ENCODE measurements at places on chromosomes 2 and 18. TPM values are rescaled to one million over a fixed set of nuclear protein-coding genes. Genes with fewer than 3 reads are reported as not detected.
A peak's percentile ranks its signal among the peaks of the same experiment; 100 is the strongest.

GRCh38 chr18:49884959-49885358 lies 71.6 kb upstream of the ACAA2 start:
- no peak for DNase-seq

DNA sequence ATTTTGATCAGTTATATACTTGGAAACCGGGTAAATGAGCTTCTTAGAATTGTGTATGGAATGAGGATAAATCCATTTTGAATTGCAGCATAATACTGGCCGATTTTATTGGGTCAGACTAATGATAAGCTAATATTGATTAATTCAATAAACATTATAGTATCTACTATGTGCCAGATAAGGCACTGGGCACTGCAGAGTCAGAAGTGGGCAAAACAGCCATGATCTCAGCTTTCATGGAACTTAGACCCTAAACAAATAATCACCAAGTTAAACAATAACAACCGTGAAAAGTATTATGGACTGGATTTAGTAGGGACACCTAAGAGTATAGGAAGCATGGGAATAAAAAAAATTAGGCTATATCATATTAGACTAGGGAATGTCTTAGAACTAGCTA lies 297.0 kb upstream of the PKDCC start:
- no peak for DNase-seq

GRCh38 chr2:238042849-238043584 lies 17.8 kb upstream of the SCLY start:
- no peak for DNase-seq

DNA sequence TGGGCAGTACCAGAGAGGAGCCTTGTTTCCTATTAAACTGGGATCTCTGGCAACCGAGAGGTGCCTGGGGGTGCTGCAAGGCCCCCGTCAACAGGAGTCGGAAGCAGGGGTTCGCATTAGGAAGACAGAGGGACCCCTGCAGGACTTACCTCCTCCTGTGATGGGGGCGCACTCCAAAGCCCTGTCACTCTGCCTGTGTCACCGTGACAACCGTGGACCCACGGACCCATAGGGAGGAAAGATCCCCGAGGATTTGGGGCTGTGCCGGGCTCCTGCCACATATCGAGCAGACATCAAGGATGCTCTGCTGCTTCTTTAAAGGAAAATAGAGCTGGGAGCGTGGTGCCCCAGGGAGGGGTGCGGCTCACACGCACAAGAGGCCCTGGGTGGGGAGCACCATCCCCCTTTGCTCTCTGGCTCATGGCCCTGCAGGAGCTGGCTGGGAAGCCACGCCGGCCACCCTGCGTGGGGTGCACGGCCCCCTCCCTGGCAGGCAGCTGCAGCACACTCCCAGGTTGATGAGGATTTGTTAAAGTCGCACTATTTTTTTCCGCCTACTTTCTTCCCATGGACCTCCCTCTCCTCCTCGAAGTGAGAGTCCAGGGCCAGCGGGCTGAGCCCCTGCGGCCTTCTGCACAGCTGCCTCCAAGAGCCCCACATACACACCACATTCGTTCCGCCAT lies 167.5 kb downstream of the TWIST2 start:
- DNase-seq: peak; percentile 30

GRCh38 chr18:46755315-46756024 lies 1.4 kb downstream of the ST8SIA5 start:
- no peak for DNase-seq

TDRD15 gene
- not detected for total RNA-seq

DNA sequence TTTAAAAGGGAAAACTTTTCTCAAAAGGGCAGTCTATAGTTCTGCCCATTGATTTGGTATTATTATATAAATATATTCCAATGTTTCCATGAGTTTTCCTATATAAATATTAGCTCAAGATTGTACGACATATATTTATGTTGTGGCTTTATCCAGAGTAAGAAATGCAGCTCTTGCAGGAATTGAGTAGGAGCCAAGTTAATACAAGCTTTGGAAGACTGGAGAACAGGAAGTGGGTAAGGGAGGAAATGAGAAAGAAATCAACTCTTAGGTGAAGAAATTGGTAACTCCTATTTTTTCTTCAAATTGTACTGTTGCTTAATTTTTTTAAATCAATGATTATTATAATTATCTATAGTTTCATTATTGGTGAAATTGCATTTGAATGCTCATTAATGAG lies 105.4 kb upstream of the FAM117B start:
- no peak for DNase-seq

DNA sequence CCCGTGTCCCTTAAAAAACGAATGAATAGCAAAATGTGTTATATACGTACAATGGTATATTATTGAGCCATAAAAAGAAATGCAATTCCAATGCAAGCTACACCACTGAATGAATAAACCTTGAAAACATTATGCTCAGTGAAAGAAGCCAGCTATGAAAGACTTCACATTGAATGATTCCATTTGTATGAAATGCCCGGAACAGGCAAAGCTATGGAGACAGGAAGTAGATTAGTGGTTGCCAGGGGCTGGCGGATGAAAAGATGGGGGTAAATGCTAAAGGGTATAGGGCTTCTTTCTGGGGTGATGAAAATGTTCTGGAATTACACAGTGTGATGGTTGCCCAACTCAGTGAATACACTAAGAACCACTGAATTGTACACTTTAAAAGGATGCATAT lies 113.3 kb downstream of the NOL10 start:
- DNase-seq: no peak

- DNase-seq: no peak
These were observed 72.1 kb downstream of the KLHL29 start for GRCh38 chr2:23456881-23457760.

DNA sequence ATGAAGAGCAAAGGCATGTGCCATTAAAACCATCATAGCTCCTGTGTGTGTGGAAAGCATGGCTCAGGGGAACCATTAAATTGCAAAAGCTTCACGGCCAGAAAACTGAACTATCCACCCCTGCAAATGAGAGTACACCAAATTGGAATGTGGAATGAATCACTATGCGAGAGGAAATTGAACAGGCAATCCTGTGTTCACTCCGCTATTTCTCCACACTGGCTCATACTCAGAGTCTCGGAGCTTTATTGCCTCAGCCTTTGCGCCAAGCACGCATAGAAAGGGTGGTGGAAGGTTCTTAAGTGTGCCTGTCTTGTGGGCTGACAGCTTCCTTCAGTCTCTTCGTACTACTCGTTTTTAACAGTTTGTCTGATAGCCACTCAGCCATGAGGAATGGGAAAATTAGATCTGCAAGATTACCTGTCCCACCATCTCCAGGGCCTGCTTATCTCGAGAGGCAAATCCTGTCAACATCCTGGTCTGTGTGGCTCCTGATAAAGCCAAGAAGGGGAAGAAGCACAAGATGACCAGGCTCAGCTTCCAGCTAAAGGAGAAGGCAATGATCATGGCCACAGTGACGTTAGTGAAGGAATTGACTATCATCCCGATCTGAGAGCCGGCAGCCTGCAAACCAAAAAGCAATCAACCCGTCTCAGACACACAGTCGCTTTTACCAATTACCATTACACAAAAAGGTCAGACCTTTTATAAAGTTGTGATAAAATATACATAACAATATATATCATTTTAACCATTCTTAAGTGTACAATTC lies 34.9 kb downstream of the G6PC2 start:
- no peak for DNase-seq

GRCh38 chr18:9855681-9856080 lies 30.1 kb upstream of the TXNDC2 start:
- DNase-seq: no peak

DNA sequence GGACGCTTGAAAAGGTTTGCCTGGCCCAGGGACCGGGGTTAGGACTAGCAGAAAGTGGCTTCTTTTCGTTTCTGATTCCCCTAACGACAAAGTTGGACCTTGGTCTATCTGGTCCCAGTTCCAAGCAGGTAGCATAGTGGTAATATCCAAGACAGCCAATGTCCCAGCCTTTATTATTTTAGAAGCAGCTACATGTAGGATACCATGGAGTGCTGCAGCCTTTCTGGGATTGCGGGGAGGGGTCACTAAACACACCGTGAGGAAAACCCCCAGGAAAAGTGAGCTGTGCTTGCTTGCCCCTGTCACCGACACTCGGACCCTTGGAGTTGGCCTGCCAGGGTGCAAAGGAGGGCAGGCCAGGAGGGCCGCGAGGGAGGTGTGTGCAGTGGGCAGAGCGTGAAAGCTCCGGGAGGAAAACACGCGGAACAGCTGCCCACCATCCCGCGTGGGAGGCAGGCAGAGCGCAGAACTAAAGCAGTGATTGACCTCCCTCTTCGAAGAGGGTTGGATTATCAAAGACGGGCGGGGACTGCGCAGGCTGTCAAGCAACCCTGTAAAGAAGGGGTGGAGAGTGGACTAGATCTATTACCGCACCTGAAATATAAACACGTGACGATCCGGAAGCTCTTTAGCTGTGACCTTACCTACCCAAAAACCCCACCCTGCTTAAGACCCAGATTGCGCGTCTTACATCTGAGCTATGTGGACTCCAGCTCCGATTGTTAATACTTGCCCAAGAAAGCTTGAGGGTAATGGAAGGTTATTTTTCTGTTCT lies 624 bp upstream of the MAP4K3 start:
- peak; percentile 80 for DNase-seq

DNA sequence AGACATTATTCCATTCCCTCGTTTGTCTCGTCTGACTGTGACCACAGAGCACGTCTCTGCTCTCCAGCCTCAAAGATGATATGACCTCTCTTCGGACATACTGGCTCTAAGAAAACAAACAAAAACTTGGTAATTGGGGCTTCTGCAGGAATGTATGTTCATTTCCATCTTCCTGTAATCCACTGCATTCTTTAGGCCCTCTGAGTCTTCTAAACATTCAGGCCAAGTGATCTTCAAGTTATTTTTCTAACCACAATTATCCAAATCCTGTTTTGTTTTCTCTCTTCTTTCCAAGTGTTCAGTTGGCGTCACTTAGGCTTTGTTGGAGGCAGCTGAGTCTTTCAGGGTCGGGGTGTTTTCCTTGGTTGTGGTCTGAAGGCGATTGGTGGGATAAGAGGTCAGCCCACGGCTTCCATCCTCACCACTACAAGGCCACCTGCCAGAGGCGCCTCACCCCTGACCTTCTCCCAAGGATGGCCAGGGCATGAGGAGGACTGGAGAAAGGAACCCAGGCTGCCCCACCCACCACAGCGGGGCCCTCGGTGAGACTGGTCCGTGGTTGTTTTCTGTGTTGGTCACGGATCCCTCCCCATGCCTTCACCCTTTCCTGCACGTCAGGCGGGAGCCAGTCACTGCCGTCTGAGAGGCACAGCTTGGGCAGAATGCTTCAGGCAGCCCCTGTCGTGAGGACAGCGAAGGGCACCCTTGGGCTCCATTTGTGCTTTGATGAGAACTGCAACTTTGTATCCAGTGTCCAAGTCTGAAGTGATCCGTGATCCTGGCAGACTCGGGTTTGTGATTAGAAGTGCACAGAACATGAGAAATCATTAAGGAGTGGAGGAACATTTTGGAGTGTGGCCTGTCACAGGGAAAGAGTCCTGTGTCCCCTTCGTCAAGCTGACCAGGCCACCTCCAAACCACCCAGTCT lies 88.6 kb upstream of the FHL2 start:
- no peak for DNase-seq

- no peak for DNase-seq
These were observed 502.8 kb downstream of the EIPR1 start for GRCh38 chr2:2874805-2875204.

- DNase-seq: no peak
These were observed 83.3 kb downstream of the CACNB4 start for GRCh38 chr2:152015552-152015951.

ERBB4 gene
- total RNA-seq: 0.67 TPM

DNA sequence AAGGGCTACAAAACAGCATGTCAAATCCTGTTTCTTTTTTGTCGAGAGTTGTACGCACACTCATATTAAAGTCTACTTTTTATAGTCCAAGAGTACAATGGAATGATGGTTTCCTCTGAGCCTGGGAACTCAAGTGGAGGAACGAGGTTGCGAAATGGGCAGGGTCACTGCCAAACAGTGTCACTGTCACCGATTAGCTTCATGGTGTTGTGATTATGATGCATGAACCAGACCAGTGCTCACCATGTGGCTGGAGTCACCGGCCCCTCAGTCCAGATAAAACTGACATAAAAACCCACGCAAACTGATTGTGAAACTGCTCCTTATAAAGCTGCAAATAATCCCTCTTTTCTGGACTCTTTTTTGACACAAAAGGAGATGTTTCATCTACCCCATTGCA lies 122.0 kb downstream of the COPS8 start:
- DNase-seq: no peak

- DNase-seq: no peak
These were observed 5.9 kb upstream of the GULP1 start for GRCh38 chr2:188285774-188286173.

DNA sequence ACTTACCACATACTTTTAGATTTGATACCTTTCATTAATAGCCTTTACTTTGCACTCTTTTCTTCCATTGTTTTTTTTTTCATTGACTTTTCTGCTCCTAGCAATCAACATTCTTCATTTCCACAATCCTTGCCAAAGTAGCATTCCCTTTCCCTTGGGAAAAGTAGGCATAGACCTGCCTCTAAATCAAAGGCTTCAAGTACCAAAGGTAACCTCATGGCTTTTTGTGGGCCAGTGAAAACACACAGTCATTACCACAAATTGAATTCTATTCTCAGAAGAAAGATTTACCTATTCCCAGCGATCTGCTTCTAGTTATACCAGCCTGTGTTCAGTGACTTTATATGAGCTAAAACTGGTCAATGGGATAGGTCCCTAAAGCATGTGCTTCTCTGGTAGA lies 109.2 kb downstream of the SOCS6 start:
- DNase-seq: no peak

DNA sequence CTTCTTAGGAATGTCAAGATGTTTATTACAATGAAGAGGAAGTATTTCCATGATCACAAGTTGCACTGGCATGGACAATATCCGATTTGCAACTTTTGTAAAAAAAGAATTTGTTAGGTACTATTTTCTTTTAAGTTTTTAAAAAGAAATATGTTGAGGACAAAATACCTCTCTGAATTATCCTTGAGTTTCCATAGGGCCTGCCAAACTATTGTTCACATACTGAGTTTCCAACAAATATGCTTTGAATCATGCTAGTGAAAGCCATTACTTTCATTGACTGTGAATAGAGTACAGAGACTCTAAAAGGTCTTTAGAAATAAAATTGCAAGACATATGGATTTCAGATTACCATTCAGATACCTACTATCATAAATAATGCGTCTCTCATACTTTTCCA lies 566.1 kb downstream of the TMEM182 start:
- no peak for DNase-seq

GRCh38 chr18:24056506-24056905 lies 42.0 kb downstream of the TTC39C start:
- DNase-seq: no peak

DNA sequence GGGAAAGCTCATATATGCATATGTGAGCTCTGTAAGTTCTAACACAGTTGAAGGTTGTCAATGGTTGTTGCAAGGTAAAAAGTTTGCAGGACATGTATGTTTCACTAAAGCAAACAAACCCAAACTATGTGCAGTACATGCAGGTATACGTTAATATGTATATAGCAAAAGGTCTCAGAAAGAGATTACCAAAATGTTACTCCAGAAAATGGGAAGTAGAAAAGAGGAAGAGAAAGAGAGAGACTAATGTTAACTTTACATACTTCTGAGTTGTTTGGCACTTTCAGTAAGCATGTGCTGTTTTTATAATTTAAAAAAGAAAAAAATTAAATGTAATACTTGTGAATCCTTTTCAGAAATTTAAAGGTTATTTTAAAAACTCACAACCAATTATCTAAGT lies 32.8 kb upstream of the PEX13 start:
- no peak for DNase-seq

- no peak for DNase-seq
These were observed 36.5 kb downstream of the RRM2 start for GRCh38 chr2:10159086-10159485.

GRCh38 chr2:241931976-241932898 lies 62.7 kb downstream of the RTP5 start:
- DNase-seq: no peak

All from Peyer's patch (tissue), 4 donors.